ENCODE measurements at places on chromosomes 4 and X. TPM values are rescaled to one million over a fixed set of nuclear protein-coding genes. Genes with fewer than 3 reads are reported as not detected.
A peak's percentile ranks its signal among the peaks of the same experiment; 100 is the strongest.

- DNase-seq: peak; percentile 90
Observed at GRCh38 chrX:107731831-107732502, 43.6 kb downstream of the TSC22D3 start.

- no peak for DNase-seq
Observed at GRCh38 chr4:123092586-123092985, 170.2 kb upstream of the NUDT6 start.

DNA sequence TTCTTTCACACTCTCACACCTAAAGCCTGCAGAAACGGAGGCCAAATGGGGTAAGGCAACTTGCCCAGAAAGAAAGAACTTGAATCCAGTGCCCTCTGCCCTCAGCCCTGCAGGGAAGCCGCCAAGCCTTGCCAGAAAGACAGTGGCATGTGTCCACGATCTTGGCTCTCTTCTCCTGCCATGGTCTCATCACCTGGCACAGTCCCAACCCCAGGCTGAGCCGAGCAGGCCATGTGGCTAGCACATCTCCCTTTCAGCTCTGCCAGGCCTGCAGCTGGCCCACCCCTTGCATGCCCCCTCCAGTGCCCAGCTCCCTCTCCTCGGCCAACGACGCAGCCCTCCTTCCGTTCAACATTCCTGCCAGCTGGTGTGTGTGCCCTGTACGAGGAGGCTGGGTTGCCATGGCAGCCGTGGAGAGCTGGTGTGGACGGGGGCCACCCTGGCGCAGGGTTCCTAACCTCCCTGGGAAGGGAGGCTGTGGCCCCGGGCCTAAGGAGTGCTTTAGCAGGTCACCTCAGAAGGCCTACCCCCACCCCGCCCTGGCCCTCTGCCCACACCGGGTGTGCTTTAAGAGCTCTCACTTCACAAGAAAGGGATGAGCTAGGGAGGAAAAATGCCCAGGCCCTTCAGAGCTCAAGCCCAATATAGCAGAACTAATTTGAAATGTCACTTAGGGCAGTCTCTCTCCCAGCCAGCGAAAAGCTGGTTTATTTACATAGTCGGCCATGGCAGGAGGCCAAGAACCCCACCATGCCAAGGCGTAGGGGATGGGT is 73.0 kb upstream of the PJA1 start:
- DNase-seq: no peak

GRCh38 chr4:187128222-187128621 is 404.6 kb upstream of the FAT1 start:
- DNase-seq: no peak

GRCh38 chr4:104728380-104729122 is 233.9 kb upstream of the CXXC4 start:
- DNase-seq: peak; percentile 85

GRCh38 chr4:139913398-139913990 is 240.5 kb downstream of the MAML3 start:
- DNase-seq: peak; percentile 56

GRCh38 chr4:3811621-3812020 is 45.4 kb downstream of the ADRA2C start:
- DNase-seq: no peak

GRCh38 chr4:7171191-7171900 is 21.0 kb upstream of the SORCS2 start:
- DNase-seq: no peak

DNA sequence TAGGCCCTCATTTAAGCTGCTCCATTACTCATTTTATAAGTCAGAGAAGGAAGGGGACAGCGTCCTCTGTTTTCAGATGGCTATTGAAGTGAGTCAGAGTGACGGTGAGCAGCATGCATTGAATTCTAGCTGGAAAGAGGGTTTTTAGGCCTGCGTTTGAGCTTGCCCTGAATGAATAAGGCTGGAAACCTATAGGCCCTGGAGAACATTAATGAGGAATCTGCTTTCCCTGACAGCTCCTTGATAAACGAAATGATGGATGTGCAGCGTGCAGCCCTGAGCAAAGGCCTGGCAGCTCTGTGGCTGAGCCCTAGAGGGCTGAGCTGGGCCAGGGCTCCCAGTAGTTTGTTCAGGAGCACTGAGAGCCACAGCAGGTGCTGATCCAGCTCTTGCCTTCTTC is 33.4 kb downstream of the TBL1X start:
- no peak for DNase-seq

- no peak for DNase-seq
Observed at GRCh38 chr4:102259081-102259480, 86.2 kb downstream of the SLC39A8 start.

- peak; percentile 90 for DNase-seq
Observed at GRCh38 chr4:169351872-169352271, 81.1 kb upstream of the SH3RF1 start.

- DNase-seq: no peak
Observed at GRCh38 chr4:900073-900472, 32.0 kb downstream of the GAK start.

DNA sequence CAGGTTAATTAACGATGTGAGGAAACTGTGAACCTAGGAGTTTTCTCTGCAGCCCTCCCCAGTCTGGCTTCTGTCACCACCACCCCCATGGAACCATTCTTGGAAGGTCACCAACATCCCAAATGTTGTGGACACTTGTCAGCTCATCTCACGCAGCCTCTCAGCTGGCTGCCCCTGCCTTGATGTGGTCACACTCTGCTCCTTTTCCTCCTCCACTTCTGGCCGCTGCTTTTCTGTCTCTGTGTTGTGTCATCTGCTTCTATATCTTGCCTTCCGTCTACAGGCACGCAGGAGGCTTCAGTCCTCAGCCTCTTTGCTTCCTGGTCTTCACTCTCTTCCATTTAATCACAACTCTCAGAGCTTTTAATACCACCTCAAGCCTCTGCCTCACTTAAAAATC is 371.5 kb upstream of the SLIT2 start:
- peak; percentile 2 for DNase-seq

GRCh38 chr4:5192678-5193077 is 141.4 kb downstream of the STK32B start:
- no peak for DNase-seq

GRCh38 chr4:17702641-17703040 is 78.8 kb downstream of the FAM184B start:
- no peak for DNase-seq

DNA sequence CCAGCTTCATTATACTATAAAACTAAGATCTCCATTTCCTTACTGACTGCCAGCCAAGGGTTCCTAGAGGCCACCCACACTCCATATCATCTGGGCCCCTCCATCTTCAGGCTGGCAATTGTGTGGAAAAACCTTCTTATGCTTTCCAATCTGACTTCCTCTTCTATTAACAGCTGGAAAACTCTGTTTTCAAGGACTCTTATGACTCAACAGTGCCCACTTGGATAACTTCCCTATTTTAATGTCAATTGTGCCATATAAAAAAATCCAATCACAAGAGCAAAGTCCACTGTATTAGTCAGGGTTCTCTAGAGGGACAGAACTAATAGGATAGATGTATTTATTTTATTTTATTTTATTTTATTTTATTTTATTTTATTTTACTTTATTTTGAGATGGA is 41.0 kb upstream of the CPEB2 start:
- no peak for DNase-seq

DNA sequence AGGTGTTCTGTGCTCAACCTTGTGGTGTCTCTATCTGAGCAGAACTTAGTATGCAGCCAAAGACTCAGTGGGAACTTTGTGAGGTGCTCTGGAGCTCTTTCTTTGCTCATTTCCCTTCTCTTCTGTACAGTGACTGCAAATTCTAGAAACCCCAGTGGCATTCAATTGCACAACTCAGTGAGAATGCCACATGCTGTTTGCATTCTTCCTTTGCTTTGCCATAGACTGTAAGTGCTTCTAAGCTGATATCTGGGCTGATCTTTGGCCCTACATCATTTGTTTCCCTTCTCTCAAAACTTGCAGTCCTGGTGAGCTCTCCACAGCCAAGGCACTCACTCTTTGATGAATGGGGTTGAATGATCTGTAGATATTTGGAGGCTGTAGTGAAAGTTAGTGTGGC is 7.0 kb downstream of the PNMA3 start:
- peak; percentile 52 for DNase-seq

GRCh38 chrX:7261672-7262332 is 113.8 kb upstream of the PUDP start:
- DNase-seq: no peak

DNA sequence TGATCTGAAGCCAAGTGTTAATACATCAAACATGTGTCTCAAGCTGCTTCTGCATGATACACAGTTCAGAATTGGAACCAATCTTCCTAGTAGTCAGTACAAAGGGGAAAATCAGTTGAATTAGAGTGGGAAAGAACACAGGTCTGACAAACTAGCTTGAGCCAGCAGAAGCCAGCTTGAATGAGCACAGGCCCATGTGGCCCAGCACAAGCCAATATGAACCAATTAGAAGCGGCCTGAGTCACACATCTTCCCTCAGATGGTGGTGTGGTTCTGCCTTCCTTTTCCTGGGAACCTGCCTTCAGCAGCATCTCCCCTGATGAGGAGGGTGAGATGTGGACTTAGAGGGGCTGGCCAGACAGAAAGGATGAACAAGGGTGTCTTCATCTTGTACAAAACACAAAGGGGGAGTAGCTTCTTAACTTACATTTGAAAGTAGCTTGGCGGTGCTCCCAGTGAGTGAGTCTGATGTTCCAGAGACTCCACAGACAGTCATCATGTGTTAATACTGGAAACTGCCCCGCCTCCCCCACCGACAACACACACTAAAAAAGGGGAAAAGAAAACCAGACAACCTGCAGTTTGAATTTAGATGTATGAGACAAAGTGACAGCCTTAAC is 72.0 kb downstream of the FRMPD4 start:
- DNase-seq: peak; percentile 63

GRCh38 chr4:44446801-44447562 is 1.6 kb downstream of the KCTD8 start:
- no peak for DNase-seq

- DNase-seq: no peak
Observed at GRCh38 chr4:113935190-113935589, 44.3 kb downstream of the ARSJ start.

- no peak for DNase-seq
Observed at GRCh38 chrX:39556056-39556455, 541.7 kb downstream of the BCOR start.

DNA sequence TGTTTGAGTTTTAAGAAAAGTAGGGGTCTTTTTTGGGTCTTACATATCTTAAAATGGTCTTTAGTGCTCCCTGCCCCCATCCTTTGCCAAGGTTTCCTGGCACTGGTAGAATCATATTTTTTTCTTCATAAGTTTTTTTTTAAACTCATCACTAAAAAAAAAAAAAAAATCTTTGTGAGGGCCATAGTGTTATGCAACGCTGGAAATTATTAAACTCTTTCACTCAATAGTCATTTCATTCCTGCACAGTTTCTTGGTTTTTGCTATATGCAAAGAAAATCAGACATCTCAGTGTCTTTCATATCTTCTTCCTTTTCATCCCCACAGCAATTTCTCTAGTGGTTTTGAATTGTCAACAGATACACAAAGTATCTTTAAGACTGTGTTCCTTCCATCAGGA is 95.6 kb downstream of the TMA16 start:
- DNase-seq: no peak

DNA sequence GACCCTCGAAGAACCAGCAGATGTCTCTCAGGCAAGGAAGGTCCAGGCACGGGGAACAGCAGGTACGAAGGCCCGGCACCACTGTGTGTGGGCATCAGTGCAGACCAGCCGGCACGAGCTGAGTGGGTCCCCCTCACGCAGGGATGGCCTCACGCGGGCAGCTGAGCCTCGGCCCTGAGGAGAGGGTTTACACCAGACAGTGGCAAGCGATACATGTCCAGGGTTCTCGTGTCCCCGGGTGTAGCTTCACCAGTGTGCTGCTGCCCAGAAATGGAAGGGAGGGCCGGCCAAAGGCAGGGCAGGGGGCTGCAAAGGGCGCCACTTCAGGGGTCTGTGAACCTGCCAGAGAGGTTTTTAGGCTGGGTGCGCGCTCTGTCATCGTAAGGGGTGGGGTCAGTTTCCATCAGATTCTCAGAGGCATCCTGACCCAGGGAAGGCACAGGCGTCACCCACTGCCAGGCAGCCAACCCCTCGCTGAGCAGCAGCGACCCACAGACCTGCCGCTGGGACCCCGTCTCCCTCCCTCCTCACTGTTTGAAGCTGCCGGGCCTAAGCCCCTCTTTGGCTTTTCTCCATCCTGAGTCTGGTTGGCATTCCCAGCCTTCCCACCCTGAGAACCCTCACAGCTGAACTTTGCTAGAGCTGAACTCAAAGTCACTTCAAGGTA is 107.0 kb downstream of the CPZ start:
- DNase-seq: no peak

GRCh38 chr4:21893136-21893535 is 55.4 kb downstream of the KCNIP4 start:
- DNase-seq: peak; percentile 19

- DNase-seq: peak; percentile 8
Observed at GRCh38 chr4:133799717-133800315, 401.8 kb downstream of the PABPC4L start.

DNA sequence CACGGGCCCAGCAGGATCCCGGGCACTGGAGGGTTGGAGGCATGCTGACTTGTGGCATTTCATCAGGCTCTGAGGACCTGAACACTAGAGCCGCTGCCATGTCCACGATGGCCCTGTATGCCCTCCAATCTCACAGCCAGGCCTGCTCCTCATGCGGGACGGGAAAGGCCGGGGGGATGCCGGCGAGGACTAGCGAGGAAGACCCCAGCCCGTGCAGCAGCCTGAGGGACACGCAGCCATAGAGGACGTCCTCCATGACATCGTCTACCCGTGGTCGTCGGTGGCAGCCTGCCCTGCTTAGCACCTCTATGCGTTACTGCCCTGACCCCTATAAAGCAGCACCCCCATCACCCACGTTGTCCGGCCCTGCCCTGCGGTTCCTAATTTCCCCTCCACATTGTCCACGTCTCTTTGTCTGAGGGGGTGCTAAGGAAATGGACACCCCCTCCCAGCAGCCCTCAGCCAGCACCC is 32.6 kb downstream of the HMX1 start:
- DNase-seq: no peak

GRCh38 chrX:43003204-43003565 is 225.2 kb upstream of the PPP1R2C start:
- no peak for DNase-seq

The CYLC1 gene
- total RNA-seq: not detected

The PPP3CA gene
- 64.4 TPM for total RNA-seq

The XKRX gene
- 0.36 TPM for total RNA-seq

The VEGFD gene
- total RNA-seq: 1.6 TPM

The UGT8 gene
- total RNA-seq: 0.27 TPM

The FLNA gene
- 549 TPM for total RNA-seq

The TLR6 gene
- 5.0 TPM for total RNA-seq

The CNOT6L gene
- total RNA-seq: 22.2 TPM

The VMA21 gene
- 78.9 TPM for total RNA-seq

The STK26 gene
- total RNA-seq: 0.57 TPM

The ANOS1 gene
- total RNA-seq: 7.5 TPM

The UGT2B15 gene
- total RNA-seq: not detected

The RAI2 gene
- total RNA-seq: 0.33 TPM

The GAGE12H gene
- total RNA-seq: not detected

The GRK4 gene
- total RNA-seq: 16.5 TPM

The VBP1 gene
- total RNA-seq: 59.4 TPM

The SRPX2 gene
- total RNA-seq: 26.8 TPM

The GPM6B gene
- total RNA-seq: 0.57 TPM

The USP9X gene
- total RNA-seq: 99.1 TPM

The USP17L30 gene
- total RNA-seq: not detected

The LEF1 gene
- 0.63 TPM for total RNA-seq

The PF4V1 gene
- total RNA-seq: not detected

The ZDHHC15 gene
- 0.18 TPM for total RNA-seq

Data from fibroblast of the aortic adventitia (primary cell).